ENCODE measurements at places on chromosomes 13 and 19.

GRCh38 chr13:91355826-91356710 lies 8.6 kb downstream of the MIR17HG start:
- no peak for DNase-seq

DNA sequence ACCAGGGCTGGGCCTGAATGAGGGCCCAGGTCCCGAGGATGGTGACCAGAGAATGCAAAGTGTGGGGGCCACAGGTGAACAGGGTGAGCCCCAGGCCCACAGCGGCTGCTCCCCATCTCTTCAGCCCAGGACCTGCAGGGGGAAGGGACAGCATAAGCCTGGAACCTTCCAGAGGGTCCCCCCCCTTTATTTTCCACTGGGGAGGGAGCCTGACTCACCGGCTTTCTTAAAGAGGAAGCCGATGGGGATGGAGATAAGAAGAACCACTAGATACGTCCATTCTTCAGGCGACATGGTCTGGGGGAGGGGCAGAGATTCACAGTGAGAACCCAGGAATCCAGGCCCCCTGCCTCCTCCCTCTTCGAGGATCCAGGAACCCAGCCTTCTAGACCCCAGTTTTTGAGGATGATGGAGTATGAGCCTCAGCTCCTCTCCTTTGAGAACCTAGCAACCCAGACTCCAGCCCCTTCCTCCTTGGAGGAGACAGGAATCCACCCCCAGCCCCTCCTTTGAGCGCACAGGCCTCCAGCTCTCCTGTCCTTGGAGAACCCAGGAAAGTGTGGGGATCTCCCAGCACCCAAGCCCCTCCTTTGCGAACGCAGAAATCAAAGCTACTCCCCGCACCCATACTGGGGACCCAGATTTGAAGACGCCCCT lies 1.0 kb downstream of the MBOAT7 start:
- DNase-seq: no peak

GRCh38 chr19:46719629-46720502 lies 3.0 kb upstream of the PRKD2 start:
- DNase-seq: no peak

GRCh38 chr19:1645299-1645698 lies 7.1 kb downstream of the TCF3 start:
- no peak for DNase-seq

DNA sequence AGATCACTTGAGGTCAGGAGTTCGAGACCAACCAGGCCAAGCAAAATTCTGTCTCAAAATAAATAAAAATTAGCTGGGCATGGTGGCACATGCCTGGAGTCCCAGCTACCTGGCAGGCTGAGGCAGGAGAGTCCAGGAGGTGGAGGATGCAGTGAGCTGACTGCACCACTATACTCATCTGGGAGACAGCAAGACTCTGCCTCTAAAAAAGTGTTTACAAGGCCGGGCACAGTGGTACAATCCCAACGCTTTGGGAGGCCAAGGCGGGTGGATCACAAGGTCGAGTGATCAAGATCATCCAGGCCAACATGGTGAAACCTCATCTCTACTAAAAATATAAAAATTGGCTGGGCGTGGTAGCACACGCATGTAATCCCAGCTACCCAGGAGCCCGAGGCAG lies 4.2 kb upstream of the DAPK3 start:
- no peak for DNase-seq

DNA sequence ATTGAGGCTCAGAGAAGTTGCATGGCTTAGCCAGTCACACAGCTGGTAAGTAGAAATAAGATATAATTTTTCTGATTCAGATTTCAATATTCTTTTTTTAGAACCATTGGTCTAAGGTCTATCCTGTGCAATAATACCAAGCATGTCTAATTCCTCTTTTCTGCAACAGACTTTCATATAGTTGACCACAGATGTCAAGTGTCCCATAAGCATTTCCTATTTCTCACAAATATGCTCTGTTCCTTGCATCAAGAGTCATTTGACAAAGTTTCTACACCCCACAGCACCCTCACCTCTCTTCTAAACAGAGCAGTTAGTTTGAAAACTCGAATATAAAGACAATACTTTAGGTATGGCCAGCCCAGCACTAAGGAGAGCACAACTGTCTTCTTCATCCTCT lies 26.8 kb upstream of the SACS start:
- DNase-seq: no peak

DNA sequence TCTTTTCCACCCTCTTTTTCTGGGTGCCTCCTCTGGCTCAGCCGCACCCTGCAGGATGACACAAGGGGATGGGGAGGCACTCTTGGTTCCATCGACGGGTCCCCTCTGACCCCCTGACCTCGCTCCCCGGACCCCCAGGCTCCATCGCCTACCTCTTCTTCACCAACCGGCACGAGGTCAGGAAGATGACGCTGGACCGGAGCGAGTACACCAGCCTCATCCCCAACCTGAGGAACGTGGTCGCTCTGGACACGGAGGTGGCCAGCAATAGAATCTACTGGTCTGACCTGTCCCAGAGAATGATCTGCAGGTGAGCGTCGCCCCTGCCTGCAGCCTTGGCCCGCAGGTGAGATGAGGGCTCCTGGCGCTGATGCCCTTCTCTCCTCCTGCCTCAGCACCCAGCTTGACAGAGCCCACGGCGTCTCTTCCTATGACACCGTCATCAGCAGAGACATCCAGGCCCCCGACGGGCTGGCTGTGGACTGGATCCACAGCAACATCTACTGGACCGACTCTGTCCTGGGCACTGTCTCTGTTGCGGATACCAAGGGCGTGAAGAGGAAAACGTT lies 24.0 kb downstream of the LDLR start:
- DNase-seq: no peak

- DNase-seq: no peak
Observed at GRCh38 chr13:18946738-18947137, 234.9 kb downstream of the TUBA3C start.

DNA sequence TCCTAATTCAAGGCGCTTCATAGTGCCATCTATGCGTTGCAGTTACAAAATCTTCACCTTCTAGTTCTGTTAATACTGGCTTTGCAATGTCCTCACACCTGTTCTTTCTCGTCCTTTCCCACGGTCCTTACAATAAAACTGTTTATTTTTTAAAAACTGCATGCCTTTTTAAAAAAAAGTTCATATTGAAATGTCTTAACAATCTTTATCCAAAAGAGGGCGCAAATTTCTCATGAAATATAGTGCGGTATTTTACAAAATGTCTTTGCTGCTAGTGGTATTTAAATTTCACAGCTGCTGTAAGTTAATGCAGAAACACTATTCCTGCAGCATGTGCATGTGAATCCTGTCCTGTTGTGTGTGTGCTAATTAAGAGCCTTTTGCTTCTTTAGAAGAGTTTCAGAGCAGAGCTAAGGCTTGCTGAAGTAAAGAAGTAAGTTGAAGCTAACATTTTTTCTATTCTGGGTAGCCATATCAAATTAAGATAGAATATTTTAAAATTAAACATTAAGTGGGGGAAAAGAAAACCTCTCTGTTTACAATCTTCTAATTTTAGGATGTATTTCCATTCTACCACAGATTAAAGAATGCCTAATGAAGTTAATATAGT lies 15.8 kb upstream of the CLDN10 start:
- DNase-seq: peak; percentile 26

GRCh38 chr13:110405597-110406450 lies 98.7 kb downstream of the COL4A2 start:
- no peak for DNase-seq

- DNase-seq: no peak
Observed at GRCh38 chr19:31438401-31439269, 89.4 kb upstream of the TSHZ3 start.

GRCh38 chr13:28097503-28097902 lies 2.9 kb downstream of the FLT3 start:
- no peak for DNase-seq

- no peak for DNase-seq
Observed at GRCh38 chr19:18282788-18283141, 1.3 kb upstream of the JUND start.

DNA sequence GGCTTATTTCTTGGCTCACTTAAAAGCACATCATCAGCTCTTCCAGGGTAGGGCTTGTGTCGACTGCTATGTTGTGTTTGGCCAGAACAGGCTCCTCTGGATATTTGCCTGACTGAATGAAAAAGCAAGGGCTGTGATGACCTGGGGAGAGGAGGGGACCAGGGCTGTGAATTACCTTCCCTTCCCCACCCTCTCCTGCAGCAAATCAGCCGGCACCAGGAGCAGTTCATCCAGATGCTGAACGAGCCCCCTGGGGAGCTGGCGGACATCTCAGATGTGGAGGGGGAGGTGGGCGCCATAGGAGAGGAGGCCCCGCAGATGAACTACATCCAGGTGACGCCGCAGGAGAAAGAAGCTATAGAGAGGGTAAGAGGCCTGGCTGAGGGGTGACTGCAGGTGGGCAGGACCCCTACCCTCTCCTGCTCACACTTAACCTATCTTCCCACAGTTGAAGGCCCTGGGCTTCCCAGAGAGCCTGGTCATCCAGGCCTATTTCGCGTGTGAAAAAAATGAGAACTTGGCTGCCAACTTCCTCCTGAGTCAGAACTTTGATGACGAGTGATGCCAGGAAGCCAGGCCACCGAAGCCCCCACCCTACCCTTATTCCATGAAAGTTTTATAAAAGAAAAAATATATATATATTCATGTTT lies 4.4 kb downstream of the GADD45GIP1 start:
- no peak for DNase-seq

- DNase-seq: peak; percentile 54
Observed at GRCh38 chr19:50461066-50461875, 15.0 kb upstream of the EMC10 start.

- DNase-seq: no peak
Observed at GRCh38 chr13:77415253-77416071, 88.6 kb upstream of the MYCBP2 start.

DNA sequence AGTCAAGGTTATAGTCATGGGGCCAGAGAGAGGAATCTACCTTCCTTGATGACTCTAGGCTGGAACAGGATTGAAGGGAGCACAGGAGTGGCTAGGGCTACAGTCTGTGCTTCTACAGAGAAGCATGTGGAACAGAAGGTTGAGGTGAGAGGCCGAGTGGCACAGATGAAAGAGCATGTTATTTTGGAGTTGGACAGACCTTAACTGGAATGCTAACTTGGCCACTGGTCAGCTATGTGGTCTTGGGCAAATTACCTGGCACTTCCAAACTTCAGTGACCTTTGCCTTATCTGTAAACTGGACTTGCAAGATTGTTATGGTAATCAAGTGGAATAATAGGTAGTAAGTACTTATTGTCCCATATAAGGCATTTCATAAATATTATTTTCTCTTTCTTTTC lies 252.7 kb downstream of the KCNRG start:
- no peak for DNase-seq

DNA sequence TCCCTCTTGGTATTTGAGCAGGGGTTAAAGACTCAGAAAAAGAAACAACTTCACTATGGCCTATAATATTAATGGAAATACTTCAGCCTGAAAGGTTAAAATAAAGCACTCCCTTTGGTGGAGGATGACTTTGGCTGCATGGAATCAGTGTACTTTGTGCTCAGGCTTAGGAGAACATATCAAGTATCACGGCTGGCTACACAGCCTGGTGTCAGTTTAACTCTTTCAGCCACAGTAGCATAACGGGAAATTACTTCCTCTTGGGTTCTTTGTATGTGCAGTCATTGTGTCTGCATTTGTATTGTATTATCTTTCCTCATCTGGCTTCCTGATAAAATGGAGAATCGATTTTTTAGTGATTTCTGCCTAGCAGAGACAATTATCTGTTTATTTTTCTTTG lies 239.0 kb downstream of the GGACT start:
- DNase-seq: no peak

DNA sequence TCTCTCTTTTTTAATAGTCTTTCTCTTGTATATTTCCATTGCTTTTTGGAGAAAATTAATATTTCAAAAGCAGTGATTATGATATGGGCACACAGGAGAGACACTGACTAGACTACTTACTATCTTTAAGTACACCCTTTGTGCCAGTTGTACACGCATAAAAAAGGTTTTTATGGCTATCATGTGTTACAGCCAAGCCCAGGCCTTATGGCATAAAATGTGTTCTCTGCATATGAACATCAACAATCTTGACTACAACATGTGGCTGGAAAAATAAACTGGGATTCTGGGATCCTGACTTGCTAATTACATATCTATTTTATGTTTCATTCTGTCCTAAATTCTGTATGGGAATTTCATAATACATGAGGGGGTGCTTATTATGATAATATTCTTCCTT lies 1401.8 kb downstream of the SLITRK5 start:
- no peak for DNase-seq

- no peak for DNase-seq
Observed at GRCh38 chr19:13987101-13987890, 18.8 kb downstream of the RFX1 start.

DNA sequence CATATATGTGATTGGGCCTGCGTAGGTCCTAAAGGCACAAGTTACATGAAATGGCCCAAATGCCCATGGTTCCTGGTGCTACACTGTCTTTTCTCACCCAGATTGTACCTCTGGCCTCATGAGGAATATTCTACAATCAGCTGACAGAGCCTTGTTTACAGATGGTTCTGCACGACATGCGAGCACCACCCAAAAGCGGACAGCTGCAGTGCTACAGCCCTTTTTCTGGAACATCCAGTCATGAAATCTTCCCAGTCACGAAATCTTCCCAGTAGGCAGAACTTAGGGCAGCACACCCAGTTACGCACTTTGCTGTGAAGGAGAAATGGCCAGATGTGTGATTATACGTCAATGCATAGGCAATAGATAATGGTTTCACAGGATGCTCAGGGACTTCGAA lies 7.7 kb upstream of the ELF1 start:
- no peak for DNase-seq

GRCh38 chr13:27587095-27587746 lies 33.1 kb downstream of the LNX2 start:
- no peak for DNase-seq

DNA sequence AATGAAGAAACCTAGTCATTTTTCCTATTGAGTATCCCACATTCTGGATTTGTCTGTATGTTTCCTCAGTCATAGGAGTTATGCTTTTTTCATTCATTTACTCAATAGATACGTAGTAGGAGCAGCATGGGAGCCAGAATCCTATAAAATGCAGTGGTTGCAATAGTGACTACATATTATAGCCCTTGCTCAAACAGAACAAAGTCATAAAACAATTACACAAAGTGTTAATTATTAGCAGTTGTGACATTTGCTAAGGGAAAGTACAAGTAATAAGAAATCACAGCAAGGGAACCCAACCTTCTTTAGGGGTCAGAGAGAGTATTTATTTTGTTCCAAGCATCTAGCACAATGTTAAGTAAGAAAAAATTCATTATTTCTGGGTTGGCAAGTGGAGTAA lies 27.7 kb upstream of the POU4F1 start:
- DNase-seq: no peak

- peak; percentile 40 for DNase-seq
Observed at GRCh38 chr13:44050450-44051063, 170.9 kb downstream of the LACC1 start.

DNA sequence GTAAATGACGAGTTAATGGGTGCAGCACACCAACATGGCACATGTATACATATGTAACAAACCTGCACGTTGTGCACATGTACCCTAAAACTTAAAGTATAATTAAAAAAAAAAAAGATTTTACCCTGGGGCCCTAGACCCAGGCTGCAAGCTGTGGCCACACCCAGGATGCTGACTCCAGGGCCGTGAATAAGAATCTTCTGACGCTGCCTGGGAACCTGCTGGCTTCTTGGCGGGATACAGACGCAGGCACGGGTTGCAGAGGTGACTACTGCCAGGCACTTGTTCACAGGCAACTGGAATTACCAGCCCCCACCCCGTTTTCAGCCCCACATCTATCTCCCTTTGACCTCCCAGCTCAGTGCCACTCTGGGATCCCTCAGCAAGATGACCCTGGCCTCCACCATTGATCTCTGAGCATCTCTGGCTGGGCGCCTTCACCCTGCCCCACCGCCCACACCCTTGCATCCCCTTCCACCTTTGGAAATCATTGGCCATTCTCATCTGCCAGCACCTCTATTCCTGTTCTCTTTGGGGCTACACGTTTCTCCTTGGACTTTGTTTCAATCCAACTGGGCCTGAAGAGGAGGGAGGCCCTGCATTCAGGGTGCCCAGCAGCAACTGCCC lies 21.1 kb upstream of the CFAP97D2 start:
- DNase-seq: no peak

All from NCI-H460 (cell line).